Activated CD4-positive, alpha-beta T cell treated with anti-CD3 and anti-CD28 coated beads, Interleukin-10, Interleukin-2, amounts not matched to agents 100 ng/mL and 50 ng/mL, durations not matched to agents 16 hours and 8 hours (primary cell): ENCODE measurements at places on chromosomes 16 and 17.

DNA sequence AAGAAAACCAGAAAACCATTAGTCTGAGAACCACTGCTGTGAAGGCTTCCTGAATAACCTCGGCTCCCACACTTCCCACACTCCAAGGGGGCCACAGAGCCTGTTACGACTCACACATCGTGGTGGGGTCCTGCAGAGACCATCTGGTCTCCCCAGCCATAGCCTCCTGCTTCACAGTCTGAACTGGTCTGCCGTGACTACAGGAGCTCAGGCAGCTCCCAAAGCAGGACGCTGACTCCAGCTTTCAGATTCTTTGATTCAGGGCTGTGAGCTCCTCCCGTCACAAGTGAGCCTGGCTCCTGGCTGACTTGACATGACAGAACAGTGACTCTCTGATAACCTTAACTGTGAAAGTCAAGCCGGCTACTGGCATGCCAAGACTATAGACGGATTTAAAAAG, 37.8 kb downstream of the CYB5D2 start:
- DNase-seq, result no peak

GRCh38 chr17:79996291-79996690, 39.4 kb downstream of the TBC1D16 start:
- DNase-seq, result no peak

DNA sequence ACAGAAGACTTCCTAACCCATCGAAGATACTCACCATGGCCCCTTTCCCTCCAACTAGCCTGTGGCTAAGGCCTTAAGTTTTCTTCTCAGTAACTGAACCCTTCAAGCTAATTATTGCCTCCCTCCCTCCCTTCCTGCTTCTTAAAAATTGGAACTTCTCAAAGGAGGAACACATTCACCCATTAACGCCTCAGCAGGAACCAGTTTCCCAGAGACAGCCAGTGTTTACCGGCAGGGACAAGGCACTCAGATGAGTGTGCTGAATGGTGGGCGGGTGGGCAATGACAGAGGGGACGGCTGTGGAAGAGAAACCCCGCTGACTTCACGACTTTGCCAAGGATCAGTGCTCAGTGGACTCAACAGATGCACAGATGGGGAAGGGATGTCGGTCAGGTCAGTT, 20.3 kb downstream of the PITPNA start:
- DNase-seq, result no peak

- DNase-seq, result no peak
These were observed 6.8 kb upstream of the TBC1D3B start for GRCh38 chr17:36183001-36183971.

DNA sequence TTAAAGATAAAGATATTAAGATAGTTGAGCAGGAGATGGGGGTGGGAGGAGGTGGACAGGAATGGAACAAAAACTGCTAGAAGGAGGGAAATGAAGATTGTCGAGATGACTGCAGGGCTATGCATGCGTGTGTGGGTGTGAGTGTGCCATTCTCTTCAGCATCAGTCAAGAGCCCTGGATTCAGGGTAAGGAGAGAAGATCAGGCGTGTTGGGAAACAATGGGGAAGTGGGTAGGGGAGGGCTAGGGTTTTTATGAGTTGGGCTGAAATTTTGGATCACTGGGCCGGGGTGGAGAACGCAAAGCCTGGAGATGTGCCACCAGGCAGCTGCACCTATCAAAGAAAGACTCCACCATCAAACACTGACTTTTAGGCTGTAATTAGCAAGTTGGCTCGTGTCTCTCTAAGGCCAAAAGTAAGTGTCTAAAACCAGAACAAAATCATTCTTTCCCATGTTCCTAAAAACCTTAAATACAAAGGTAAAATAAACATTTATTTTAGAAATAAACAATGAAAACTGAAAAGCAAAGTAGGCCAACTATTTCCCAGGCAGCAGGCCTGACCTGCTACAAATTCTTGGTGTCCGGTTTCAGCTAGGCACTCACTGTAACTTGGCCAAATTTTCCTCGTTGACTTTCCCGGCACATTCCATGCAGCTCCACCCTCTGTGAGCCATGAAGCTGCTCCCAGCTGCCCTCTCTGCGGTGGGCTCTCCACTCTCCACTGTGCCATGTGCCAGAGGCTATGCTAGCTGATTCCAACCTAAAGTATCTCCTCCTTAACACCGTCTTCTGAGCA, 4.2 kb downstream of the CDRT4 start:
- no peak for DNase-seq
